ENCODE measurements at places on chromosomes 3 and 15.

DNA sequence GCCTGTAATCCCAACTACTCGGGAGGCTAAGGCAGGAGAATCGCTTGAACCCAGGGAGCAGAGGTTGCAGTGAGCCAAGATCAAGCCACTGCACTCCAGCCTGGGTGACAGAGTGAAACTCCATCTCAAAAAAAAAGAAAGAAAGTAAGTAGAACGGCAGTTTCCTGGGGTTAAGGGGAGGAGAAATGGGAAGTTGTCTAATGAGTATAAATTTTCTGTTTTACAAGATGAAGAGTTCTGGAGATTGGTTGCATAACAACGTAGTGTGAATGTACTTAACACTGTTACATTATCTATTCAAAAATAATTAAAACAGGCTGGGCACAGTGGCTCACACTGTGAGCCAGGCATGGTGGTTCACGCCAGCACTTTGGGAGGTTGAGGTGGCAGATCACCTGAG, 45.4 kb downstream of the GRK7 start:
- no peak for DNase-seq

DNA sequence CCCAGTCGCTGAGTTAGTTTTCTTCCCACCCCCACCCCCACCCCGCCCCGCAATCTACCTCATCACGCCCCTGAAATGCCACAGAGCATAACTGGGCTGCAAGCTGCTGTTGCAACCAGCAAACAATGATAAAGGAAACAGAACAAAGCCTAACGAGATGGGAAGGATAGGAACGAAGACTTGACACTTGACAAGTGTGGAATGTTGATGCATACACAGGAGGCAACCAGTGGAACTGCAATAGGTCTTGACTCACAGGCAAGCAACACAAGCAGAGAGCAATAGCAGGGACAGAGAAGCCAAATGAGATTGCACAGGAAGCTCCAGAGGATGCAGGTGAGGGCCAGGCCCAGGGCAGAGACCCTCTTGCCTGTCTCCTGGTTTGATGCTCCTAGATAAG, 225.9 kb downstream of the IGSF11 start:
- DNase-seq, result no peak

- no peak for DNase-seq
These were observed 60.7 kb upstream of the CMTM8 start for GRCh38 chr3:32177702-32178198.

- no peak for DNase-seq
These were observed 62.0 kb downstream of the TTBK2 start for GRCh38 chr15:42858540-42858939.

- DNase-seq, result no peak
These were observed 103.8 kb upstream of the IL12A start for GRCh38 chr3:159884661-159885402.

DNA sequence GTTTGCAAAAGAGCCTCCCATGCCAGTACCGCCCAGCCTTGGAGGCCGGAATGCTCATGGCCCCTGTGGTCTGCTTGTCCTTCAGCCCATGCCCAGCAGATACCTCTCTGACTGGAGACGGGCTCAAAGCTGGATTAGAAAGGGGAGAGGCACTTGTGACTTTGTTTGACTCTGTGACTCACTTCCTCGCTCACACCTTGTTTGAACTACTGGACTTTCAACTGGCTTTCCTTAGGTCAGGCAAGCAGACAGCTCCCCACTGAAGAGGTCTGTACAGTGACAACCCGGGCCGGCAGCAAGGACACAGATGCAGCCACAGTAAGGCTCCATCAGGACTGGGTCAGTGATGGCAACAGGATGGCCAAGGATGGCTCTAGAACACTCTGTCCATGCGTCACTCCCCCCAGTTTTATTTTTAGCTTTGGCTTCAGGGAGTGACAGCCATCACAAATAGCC, 98.6 kb upstream of the ABHD17C start:
- DNase-seq, result no peak

DNA sequence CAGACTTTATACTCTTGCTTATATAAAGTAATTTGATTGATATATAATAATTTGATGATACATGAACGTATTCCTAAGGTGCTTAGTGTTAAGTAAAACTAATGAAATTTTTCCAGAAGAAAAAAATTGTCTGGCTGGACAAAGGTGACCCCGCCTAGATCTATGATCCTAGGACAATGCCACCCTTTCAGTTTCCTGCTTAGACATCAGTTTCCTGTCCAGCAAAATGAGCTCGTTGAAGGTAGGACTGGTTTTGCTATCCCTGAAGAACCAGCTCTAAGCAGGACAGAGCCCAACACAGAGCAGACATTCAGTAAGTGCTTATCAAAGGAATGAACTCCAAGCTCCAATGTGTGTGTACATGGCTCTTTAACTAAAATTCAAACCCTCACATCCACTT, 80.8 kb upstream of the SNTN start:
- no peak for DNase-seq

DNA sequence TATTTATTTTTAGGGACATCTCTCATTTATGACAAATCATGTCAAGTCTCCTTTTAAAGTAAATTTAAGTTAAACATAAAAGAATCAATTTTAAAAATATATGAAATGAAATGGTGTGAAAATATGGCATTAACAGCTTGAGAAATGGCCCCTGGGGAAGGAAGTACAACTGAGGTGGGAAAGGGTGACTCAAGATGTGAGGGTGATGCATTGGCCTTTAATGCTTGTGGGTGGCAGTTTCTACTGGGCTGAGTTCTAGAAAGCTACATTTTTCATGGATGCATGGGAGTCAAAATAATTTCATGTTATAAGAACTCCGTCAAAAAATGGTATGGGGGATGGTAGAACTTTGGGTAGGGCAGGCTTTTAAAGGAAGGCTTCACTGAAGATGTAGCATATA, 708.8 kb upstream of the CFAP20DC start:
- DNase-seq, result no peak

GRCh38 chr3:151437906-151438305, 23.0 kb downstream of the IGSF10 start:
- no peak for DNase-seq

- DNase-seq, result no peak
These were observed 173.6 kb upstream of the SMAD3 start for GRCh38 chr15:66891776-66892175.

DNA sequence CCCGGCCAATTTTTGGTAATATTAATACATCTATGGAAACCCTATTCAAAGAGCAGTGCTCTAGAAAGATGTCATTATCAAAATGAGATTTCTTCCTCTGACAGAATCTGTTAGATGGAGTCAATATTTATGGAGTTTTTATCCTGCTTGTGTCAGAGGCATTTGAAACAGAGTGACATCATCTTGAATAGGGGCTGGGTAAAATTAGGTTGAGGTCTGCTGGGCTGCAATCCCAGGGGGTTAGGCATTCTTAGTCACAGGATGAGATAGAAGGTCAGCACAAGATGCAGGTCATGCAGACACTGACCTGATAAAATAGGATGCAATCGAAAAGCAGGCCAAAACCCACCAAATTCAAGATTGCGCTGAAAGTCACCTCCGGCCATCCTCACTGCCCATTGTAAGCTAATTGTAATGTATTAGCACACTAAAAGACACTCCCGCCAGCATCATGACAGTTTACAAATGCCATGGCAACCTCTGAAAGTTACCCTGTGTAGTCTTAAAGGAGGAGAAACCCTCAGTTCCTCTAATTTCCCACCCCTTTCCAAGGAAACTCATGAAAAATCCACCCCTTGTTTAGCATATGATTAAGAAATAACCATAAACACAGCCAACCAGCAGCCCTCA, 27.3 kb upstream of the CCDC50 start:
- DNase-seq, result no peak

DNA sequence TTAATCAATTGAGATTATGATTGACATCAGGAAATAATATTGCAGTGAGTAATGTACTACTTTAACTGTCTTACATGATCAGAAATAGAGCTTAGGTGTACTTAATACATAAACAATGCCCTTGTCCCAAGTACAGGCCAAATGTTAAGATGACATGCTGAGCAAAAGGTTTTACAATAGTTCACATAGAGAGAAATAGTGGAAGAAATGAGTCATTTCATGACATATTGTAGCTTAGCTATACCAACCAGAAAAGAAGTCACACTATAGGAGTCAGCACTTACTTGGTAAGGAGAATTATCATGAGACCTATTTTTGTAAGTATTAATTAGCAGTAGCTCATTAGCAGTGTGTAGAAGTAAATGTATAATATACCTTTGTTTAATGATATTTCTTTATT, 96.4 kb upstream of the NANOGP8 start:
- no peak for DNase-seq

DNA sequence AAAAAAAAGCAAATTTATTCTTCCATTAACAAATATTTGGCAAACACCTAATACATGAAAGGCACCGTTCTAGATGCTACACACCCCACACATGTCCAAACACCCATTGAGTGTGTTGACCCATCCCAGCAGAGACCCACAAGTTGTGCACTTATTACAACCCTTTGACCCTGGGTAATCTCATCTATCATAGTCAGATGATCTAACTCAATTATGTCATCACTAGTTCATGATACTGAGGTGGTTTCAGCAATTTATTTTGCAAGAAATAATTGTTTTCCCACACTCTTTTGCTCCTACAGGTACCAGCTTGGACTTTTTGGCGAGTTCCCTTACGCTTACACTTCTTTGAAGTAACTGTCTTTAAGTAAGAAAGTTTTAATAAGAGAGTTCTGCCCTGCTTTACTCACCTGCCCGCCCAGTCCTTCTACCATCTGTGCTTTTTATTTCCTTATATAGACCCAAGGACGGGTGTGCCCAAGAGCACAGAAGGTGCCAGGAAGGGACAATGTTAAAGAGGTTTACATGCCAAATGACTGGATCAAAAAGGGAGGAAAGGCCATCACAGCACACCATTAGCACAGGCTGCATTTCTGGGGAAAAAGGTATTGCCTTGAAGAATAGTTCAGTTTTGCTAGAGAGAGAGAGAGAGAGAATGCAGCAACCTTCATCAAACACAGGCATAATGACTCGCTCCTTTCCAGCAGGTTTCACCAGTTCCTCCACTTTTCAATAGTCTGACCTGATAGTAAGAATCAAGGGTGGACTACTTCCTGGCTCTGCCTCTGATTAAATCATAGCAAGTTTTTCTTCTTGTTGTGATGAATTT, 54.5 kb upstream of the ATP11B start:
- DNase-seq, result no peak

DNA sequence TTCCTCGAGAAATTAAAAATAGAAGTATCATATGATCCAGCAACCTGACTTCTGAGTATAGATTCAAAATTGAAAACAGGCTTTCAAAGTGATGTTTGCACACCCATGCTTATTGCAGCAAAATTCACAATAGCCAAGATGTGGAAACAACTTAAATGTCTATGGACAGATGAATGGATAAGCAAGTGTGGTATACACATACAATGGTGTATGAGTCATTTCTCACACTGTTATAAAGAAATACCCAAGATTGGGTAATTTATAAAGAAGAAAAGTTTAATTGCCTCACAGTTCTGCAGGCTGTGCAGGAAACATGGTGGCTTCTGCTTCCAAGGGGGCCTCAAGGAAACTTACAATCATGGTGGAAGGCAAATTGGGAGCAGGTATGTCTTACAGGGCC, 100.8 kb downstream of the KLF13 start:
- DNase-seq, result no peak

- DNase-seq, result no peak
These were observed 638 bp downstream of the BLOC1S6 start for GRCh38 chr15:45587863-45588170.

DNA sequence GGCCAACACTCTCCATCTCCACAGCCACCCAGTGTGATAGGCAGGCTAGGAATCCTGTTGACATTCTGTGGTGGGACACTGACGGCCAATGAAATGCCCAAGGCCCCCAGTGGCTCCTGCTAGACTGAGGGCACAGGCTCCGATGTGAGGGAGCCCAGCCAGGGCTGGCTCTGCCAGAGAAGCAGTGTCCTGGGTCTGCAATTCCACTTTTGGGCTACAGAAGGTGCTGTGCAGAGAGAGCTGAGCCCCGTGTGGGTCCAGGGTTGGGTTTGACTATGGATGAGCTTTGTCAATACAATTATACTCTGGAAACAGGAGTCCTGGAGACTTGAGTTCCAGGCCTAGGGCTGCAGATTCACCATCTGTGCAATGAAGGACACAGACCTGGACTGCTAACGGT, 55.7 kb upstream of the TMEM115 start:
- DNase-seq, result no peak

DNA sequence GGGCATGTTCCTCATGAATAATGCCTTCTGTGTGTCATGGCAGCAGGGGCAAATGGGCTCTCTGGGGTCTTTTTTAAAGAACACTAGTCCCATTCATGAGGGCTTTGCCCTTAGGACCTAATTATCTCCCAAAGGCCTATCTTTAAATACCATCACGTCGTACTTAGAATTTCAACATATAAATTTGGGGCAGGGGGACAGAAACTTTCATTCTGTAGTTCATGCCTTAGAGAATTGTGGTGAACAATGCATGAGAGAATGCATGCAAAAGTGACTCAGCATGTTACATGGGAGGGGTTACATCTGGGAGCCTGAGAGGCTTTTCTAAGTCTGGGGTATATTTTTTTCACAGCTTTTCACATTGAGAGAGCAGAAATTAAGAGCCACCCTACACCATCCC, 208.5 kb upstream of the ROPN1 start:
- DNase-seq, result no peak

GRCh38 chr3:6644070-6644929, 216.6 kb upstream of the GRM7 start:
- no peak for DNase-seq

DNA sequence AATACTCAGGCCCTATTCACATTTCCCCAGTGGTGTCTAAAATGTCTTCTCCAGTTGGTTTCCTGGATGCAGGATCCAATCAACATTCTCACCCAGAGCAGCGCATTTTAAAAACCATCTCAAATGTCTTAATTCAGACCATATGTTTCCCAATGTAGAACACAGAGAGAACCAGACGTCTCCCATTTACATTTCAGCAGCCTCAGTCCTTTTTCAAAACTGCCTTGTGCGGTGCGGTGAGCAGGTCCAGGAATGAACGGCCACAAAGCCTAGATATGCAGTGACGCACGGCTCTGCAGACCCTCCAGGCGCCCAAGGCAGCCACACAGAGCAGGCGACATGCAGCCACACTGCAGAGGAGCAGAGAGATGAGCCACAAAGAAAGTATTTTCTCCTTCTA, 66.1 kb upstream of the MEX3B start:
- DNase-seq, result no peak

GRCh38 chr15:52221730-52222129, 30.5 kb upstream of the GNB5 start:
- DNase-seq, result no peak

Data from activated T-helper 1 cell treated with anti-CD3 and anti-CD28 coated beads, Interleukin-2, amount 50 U/mL, for 16 hours (primary cell).